Calu3 (cell line): ENCODE measurements at places on chromosomes 7 and 10. TPM values are rescaled to one million over a fixed set of nuclear protein-coding genes. Genes with fewer than 3 reads are reported as not detected.

DNA sequence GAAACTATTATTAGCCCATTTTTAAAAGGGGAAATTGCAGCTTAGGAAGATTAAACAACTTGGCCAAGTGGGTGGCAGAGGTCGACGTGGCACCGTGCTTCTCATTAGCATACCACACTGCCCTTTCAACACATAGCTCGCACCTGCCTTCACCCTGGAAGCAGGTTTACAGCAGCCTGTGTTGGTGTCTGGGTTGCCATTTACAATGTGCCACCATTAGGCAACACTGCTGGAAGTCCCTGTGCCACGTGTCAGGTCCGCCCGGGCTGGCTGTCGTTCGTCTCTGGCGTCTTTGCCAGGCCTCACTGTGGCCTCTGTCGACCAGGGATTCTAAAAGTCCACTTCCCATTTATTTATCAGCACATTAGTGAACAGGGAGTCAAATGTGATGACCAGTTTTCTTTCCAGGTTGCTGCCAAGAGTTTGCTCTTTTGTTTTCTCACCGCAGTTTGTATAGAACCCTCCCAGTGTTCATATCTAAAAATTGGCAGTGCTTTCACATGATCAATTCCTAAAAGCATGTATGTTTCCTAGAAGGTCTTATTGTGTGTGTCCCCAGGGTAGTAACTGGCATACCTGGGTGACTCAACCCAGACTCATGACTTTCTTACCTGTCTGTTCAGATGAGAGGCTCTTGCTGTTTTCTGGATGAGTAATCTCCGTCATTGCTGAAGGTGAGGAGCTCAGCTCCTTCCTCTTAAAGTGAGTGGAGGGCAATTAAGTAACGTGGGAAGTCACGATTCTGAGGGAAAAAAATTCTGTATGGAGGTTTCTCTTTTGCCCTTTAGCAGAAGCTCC is 9.2 kb downstream of the INSIG1 start:
- H3K27ac ChIP-seq = peak overlapping the region; percentile 86
- H3K4me1 ChIP-seq = peaks cover 26% of the 10 kb centered on the region
- H3K27me3 ChIP-seq = no peaks in the 10 kb centered on the region
- H3K4me3 ChIP-seq = peak overlapping the region; percentile 38
- DNase-seq = peak; percentile 53

DNA sequence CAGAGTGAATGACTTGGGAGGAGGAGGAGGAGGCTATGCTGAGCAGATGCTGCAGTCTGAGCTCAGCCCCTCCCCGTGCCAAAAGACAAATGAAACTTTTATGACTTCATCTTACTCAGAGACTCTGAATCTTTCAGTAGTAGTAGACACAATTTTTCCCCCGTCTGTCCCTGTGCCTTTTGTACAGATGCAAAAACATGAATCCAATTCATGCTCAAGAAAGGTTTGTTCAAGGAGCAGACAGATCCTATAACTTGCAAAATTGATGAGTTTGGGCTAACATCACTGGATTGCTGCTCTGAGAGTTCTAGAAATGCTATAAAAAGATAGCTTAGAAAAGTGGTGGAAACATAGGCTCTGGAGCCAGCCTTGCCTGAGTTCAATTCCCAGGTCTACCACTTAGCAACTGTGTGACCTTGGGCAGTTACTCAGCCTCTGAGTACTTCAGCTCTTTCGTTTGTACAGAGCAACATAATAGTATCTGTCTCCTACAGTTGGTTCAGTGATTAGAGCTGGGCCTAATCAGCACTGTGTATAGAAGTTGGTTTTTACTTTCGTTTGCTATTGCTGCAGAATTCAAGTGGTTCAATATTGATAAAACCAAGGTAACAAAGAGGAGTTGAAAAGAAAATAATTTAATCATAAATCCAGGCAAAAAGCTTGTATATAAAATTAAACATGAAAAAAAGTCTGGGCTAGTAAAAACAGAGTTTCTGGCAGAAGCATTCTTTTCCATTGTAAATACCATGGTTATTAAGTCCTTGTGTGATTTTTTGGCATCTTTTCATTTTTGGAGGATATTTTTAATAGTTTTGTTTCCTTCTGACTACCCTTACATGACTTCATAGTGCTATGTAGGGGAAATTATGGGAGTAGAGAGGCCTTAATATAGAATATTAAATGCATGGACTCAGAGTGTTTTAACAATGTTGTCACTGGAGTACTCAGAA is 174.2 kb upstream of the ZNF32 start:
- peaks cover 11% of the 10 kb centered on the region for H3K27me3 ChIP-seq
- no peaks in the 10 kb centered on the region for H3K36me3 ChIP-seq
- DNase-seq = no peak
- no peak overlapping the region for H3K27ac ChIP-seq

DNA sequence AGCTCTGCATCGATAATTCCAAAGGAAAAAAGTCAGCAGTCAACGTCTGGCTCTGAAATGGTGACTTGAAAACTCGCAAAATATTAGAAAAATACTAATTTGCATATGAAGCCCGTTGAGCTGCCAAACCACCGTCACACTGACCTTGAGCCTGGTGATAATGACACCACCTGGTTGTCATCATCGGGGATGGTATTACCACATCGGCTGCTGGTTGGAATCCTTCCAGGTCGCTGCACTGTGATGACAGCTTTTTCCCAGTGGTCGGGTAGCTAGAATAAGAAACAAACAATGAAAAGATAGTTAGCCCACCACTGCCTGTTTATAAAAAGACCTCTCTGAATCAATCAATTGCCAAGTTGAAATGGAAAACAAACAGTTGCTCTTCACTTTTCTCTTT is 41.6 kb downstream of the LAMB1 start:
- peak overlapping the region; percentile 8 for H3K27ac ChIP-seq
- no peak for DNase-seq
- peaks cover 57% of the 10 kb centered on the region for H3K36me3 ChIP-seq
- no peaks in the 10 kb centered on the region for H3K4me1 ChIP-seq
- H3K4me3 ChIP-seq = no peak overlapping the region
- no peaks in the 10 kb centered on the region for H3K27me3 ChIP-seq

- peak overlapping the region; percentile 82 for H3K27ac ChIP-seq
- peaks cover 33% of the 10 kb centered on the region for H3K4me1 ChIP-seq
- H3K4me3 ChIP-seq = peak overlapping the region; percentile 94
- H3K36me3 ChIP-seq = peaks cover 26% of the 10 kb centered on the region
- DNase-seq = peak; percentile 39
These were observed 728 bp downstream of the CAV2 start for GRCh38 chr7:116500078-116500853.

The FAM25C gene
- not detected in 2 replicates for total RNA-seq

The UTF1 gene
- not detected in 2 replicates for total RNA-seq

DNA sequence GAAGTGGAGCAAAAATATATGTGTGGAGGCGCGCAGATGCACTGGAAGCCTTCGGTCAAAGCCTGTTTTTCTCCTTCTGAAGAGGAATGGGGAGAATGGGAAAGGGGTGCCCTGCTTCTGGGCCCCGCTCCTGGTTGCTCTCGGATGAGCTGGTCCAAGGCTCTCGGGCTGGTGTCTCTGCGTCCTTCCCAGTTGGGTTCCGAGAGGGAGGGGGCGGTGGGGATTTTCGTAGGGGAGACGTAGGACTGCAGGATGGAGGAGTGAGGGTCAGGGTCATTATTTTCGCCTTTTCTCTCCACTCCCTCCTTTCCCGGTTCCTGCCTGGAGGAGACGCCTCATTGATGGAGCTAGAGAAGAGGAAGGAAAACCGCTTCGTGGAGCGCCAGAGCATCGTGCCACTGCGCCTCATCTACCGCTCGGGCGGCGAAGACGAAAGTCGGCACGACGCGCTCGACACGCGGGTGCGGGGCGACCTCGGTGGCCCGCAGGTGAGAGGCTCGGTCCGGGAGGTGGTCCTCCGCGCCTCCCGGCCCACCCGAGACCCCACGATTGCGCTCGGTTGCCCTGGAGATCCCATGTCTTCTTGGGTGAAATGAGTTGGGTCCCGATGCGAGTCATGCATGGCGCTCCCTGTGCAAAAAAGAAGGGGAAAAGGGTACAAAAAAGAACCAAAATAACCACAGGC is 790 bp downstream of the ADAM22 start:
- H3K4me3 ChIP-seq = peak overlapping the region; percentile 74
- H3K27me3 ChIP-seq = peaks cover 10% of the 10 kb centered on the region
- H3K36me3 ChIP-seq = peaks cover 10% of the 10 kb centered on the region
- no peak overlapping the region for H3K27ac ChIP-seq
- DNase-seq = no peak

DNA sequence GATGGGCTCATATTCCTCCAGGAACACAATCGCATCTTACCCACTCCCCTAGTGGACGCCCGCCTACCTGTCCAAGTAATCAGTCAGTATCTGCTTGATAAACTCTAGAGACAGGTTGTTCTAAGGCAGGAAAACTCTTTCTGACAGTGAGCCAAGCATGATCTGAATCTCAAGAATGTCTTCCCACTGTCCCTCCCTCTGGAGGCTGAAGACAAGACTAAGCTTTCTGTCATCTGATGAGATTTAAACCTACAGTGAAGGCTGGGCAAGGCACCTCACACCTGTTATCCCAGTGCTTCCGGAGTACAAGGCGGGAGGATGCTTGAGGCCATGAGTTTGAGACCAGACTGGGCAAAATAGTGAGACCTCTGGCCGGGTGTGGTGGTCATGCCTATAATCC is 586.6 kb downstream of the GALNT17 start:
- H3K4me1 ChIP-seq = no peaks in the 10 kb centered on the region
- no peaks in the 10 kb centered on the region for H3K36me3 ChIP-seq
- no peak overlapping the region for H3K27ac ChIP-seq
- no peaks in the 10 kb centered on the region for H3K27me3 ChIP-seq

The CLEC5A gene
- not detected in 2 replicates for total RNA-seq

The CCDC71L gene
- 28.1 and 30.9 TPM in 2 replicates for total RNA-seq

The HGF gene
- not detected in 2 replicates for total RNA-seq

DNA sequence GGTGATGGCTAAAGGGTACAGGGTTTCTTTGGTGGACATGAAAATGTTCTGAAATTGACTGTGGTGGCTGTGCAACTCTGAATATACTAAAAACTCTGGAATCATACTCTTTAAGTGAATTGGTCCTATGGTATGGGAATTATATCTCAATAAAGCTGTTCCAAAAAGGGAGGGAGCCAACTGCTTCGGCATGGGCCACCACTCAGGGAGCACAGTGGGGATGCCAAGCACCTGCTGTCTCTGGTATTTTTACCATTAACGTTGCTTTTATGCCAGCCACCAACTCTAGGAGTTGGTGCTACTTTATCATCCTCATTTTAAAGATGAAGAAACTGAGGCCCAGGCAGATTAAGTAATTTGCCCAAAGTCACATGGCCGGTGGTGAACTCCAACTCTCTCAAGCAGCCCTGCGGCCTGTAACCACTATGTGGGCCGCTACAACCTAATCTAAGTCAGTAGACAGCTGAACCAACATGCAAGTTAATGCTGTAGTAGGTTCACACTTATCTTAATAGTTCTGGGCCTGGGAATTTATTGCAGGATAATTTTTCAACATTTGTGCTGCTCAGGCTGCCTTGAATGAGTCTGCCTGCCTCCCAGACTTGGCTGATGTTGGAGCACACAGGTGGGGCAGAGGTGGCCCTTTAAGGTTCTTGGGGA is 20.8 kb downstream of the SH3PXD2A start:
- H3K4me3 ChIP-seq = no peak overlapping the region
- H3K36me3 ChIP-seq = no peaks in the 10 kb centered on the region
- H3K27ac ChIP-seq = no peak overlapping the region
- H3K27me3 ChIP-seq = peaks cover 25% of the 10 kb centered on the region

GRCh38 chr7:14851610-14852009 is 50.9 kb downstream of the DGKB start:
- H3K27ac ChIP-seq = no peak overlapping the region
- H3K4me3 ChIP-seq = no peak overlapping the region
- no peaks in the 10 kb centered on the region for H3K36me3 ChIP-seq
- peaks cover 10% of the 10 kb centered on the region for H3K4me1 ChIP-seq
- DNase-seq = no peak
- no peaks in the 10 kb centered on the region for H3K27me3 ChIP-seq

- no peaks in the 10 kb centered on the region for H3K4me1 ChIP-seq
- H3K27ac ChIP-seq = no peak overlapping the region
- no peak for DNase-seq
- no peaks in the 10 kb centered on the region for H3K36me3 ChIP-seq
- no peaks in the 10 kb centered on the region for H3K27me3 ChIP-seq
These were observed 643.1 kb downstream of the PARD3 start for GRCh38 chr10:34171957-34172527.

- peak overlapping the region; percentile 67 for H3K4me3 ChIP-seq
- peaks cover 4% of the 10 kb centered on the region for H3K36me3 ChIP-seq
- no peak for DNase-seq
- peaks cover 48% of the 10 kb centered on the region for H3K27me3 ChIP-seq
These were observed 41.2 kb upstream of the SDK1 start for GRCh38 chr7:3259711-3260400.

The POU6F2 gene
- total RNA-seq = 0.54 and 0.64 TPM in 2 replicates

GRCh38 chr7:47191876-47192291 is 390.0 kb downstream of the TNS3 start:
- peaks cover 17% of the 10 kb centered on the region for H3K4me1 ChIP-seq
- peaks cover 26% of the 10 kb centered on the region for H3K27me3 ChIP-seq
- no peaks in the 10 kb centered on the region for H3K36me3 ChIP-seq

DNA sequence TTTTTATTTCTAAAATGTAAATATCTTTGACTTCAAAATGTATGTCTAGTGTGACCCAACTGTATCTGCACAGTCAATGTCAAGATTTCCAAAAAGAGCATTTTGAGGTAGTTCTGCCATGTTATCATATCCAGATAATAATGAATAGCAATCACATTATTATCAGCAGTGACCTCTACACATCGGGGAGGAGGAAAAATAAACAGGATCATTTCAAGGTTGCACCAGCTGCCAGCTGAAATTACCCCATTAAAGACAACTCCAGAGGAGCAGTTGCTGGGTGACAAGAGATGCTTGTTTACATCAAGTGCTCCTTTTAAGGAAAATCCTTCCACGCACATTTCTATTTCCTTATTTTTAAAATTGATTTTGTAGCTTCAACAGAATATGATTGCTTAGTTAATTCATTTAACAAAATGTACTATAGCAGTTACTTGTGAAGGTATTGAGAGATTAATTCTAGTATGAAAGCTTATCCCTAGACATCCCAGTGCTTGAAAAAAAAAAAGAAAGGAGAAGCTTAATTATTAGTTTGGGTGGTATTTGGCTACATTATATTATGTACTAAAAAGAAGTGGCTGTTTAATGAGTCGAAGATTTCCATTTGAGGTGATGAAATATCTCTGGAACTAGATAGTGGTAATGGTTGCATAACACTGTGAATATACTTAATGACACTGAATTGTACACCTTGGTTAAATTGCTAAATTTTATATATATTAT is 19.3 kb upstream of the SLC35G1 start:
- no peak for DNase-seq
- no peaks in the 10 kb centered on the region for H3K36me3 ChIP-seq
- peaks cover 18% of the 10 kb centered on the region for H3K27me3 ChIP-seq
- no peak overlapping the region for H3K4me3 ChIP-seq
- no peak overlapping the region for H3K27ac ChIP-seq
- H3K4me1 ChIP-seq = no peaks in the 10 kb centered on the region

- H3K36me3 ChIP-seq = no peaks in the 10 kb centered on the region
- no peaks in the 10 kb centered on the region for H3K27me3 ChIP-seq
- no peak overlapping the region for H3K27ac ChIP-seq
- no peaks in the 10 kb centered on the region for H3K4me1 ChIP-seq
These were observed 354.4 kb upstream of the MKI67 start for GRCh38 chr10:128480601-128481000.

DNA sequence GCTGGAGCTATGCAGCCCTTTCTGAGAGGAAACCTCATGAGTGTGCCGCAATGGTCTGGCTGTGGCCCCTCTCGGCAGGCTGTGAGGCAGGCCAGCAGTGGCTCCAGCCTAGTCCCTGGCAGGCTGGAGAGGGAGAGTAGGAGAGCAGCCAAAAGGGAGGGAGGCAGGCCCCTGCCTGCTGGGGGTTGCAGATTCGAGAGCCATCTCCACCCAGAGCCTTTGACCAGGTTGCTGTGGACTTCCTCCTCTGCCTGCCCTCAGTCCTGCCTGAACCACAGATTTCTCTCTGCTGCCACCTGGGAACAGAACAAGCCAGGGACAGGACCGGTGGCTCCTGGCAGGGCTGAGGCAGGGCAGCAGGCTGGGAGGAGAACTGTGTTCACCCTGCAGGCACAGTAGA is 13.9 kb downstream of the PAX2 start:
- no peak overlapping the region for H3K27ac ChIP-seq
- peak; percentile 16 for DNase-seq
- H3K4me1 ChIP-seq = no peaks in the 10 kb centered on the region
- peaks cover 96% of the 10 kb centered on the region for H3K27me3 ChIP-seq
- no peaks in the 10 kb centered on the region for H3K36me3 ChIP-seq
